Posterior vena cava (tissue), 2 donors: ENCODE measurements at places on chromosomes 3 and 15.
A peak's percentile ranks its signal among the peaks of the same experiment; 100 is the strongest.

DNA sequence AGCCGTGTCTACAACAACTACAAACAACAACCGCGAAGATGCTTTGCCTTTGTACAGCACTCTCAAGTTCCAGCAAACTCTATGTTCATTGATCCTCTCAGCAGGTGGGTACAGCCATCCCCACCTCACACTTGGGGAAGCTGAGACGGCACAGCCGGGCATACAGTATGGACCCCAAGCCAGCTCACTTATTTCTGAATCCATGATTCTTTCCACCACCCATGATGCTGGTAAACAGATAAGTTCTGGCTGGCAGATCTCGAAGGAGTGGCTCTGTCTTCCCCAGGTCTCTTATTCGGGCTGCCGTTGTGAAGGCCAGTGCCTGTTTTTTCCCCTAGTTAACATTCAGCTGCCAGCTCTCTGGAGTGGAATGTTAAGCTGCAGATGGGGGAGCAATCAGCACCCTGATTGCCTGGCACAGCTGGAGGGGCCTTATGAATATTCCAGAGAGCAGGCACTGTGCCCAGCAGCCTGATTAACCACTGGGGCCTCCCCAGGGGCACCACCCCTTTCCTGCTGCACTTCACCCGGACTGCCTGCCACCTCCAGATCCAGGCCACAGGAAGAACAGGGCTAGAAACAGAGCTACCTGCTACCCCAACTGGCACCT is 73.2 kb downstream of the CORO2B start:
- peak; percentile 40 for DNase-seq

- no peak for DNase-seq
Observed at GRCh38 chr3:160226026-160226907, 1.0 kb downstream of the C3orf80 start.

DNA sequence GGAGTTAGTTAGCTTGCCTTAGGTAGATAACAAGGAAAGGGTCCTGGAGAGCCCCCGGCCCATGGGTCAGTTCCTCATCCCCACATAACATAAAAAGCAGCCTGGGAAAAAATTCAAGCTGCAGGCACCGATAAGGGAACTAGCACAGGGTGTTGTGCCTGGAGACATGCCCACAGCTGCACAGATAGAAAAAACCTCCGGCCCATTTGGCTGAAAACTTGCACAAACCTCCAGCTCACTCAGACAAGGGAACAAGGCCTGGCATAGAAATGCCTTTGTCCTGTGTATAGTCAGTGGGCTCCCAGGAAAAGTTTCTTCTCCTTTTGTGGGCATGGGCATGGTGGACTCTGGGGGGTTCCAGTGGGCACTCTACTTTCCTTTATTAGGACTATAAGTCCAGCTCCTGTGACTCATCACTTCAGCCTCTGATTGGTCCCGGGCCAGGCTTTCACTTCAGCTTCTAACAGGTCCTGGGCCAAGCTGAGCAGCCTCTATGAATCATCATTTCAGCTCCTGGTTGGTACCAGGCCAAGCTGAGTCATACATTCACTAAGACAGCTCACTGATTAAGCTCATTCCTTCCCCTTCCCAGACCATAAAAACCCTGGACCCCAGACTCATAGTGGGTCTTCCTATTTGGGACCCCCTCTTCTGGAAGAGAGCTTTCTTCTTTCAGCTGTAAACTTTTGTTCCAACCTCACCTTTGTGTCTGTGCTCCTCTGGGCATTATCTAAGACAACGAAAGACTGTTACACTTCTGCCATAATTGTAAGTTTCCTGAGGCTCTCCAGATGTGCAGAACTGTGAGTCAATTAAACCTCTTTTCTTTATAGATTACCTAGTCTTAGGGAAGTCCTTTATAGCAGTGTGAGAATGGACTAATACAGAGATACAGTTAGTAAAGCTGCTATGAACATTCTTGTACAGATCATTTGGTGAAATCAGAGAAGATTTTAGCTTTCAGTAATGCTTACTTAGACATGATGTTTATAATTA is 348.0 kb upstream of the DPPA4 start:
- DNase-seq, result peak; percentile 92

DNA sequence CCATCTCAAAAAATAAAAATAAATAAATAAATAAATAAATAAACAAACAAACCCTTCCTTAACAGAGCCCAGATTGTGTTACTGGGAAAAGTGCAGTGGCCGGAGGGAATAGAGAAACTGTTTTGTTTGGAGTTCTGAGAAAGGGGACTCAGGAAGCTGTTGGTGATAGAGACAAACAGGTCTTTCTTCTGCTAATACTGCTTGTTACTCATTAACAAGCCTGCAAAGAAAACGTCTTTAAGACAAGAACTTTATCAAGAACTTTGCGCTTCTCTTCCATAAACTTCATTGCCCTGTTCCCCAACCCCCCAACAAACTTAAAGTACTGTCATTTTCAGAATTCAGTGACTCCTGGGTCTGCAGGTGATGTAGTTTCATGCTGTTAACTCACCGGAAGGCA is 68.8 kb upstream of the GSK3B start:
- DNase-seq, result no peak

DNA sequence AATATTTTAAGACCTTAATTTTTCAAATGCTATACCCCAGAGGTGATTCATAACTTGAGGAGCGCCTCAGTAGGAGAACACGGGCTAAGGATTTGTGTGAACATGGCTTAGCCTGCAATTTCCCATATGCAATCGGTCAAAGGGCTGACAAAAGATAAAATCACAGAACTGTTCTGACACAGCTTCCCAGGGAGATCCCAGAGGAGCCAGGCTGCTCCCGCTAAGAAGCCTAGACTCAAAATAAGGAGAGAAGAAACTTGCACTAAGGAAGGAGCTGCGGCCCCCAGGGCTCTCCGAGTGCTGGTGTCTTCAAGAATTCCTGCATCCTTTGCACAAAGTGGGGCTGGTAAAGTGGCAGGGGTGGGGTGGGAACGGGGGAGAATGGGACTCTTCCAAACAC is 106.3 kb upstream of the DLG1 start:
- DNase-seq, result peak; percentile 20

DNA sequence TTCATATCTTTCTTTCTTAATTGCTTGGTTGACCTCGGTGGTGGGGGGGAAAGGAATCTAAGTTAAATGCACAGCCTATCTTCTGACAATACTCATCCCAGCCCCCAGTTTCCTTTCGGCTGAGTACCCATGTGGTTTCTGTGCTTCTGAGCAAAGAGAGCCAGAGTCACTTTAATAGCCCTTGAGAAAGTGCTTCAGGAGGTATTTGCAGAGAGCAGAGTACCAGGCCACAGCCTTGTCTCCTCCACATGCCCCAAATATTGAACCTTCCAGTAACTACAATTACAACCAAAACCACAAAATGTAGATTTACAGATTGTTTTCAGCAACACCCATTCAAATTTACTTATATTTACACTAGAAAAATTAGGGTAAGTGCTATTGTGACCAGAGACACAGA is 647.4 kb downstream of the NR2F2 start:
- no peak for DNase-seq

DNA sequence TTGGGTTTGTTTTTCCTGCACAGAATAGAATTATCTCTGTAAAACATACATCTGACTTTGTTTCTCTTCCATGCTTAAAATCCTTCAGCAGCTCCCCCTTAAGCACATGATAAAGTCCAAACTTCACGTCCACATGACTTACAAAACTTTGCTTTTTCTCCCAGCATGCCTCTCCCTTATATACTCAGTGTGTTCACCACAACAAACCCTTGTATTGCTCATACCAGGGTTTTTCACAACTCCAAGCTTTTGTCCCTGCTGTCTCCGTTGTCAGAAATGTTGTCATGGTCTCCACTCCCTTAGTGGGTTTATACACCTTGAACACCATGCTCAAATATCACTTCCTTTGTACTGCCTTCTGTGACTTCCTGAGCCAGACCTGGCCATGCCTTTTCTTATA is 91.1 kb upstream of the MITF start:
- no peak for DNase-seq

GRCh38 chr3:123409443-123410148 is 39.3 kb downstream of the ADCY5 start:
- DNase-seq, result no peak

- DNase-seq, result peak; percentile 55
Observed at GRCh38 chr15:74336061-74337005, 31.1 kb downstream of the CYP11A1 start.

DNA sequence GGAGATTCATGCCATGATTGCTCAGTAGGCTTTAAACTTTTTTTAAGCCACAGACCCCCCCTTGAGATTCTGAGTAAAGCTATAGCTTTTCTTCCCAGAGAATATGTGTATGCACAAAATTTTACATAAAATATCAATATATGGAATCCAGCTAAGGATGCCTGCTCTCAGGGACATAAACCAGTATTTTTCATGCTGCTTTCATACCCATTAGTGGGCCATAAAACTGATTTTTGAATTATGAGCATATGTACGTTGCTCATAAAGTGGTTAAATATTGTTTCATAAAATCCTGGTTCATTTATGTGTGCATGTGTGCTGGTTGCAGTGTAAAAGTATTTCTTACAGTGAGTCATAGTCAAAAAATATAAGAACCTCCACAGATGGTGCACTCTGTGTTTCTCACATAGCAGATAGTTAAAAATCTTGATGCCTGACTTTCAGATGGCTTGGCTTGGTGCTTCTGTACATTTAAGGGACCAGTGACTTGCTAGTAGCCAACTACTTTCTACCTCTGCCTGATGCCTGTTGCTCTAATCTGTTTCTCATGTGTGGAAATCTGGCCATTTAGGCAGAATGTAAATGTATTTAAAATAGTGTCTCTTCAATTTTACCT is 71.9 kb downstream of the ARHGEF26 start:
- DNase-seq, result no peak

- no peak for DNase-seq
Observed at GRCh38 chr15:79209116-79209515, 73.4 kb upstream of the ANKRD34C start.

DNA sequence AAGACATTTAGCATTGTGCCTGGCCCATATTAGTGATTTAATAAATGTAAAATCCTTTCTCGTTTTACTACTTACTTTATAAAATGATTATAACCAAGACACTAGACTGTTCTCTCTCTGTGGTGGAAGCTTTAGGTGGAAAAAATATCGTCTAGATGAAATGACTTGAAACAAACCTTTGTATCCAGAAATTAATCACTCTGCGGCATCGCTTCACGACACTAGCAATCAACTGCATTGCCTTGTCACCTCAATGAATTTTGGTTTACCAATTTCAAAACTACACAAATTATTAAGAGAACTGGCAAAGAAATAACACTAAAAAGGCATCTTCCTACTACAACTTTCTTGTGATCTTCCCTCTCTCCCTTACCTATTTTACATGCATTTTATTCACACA is 627.2 kb upstream of the ROBO1 start:
- no peak for DNase-seq

- no peak for DNase-seq
Observed at GRCh38 chr15:81315452-81316175, 8.3 kb downstream of the STARD5 start.

GRCh38 chr3:46926039-46926438 is 48.5 kb downstream of the PTH1R start:
- DNase-seq, result peak; percentile 78

DNA sequence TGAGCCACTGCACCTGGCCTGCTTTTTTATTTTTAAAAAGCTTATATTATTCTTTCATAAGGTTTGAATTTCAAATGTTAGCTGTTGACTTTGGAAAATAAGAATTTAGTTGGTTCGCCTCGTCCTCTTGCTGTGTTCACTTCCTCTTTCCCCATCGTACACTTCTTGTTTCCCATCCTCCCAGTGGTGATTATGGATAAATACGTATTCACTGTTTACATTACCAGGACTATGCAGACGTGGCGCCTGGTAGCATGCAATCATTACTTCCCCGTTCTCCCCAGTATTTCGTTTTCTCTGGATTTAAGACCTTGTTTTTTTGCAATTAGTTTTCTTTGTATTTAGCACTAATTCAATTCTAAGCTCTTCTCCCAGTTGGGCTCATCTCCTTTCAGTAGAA is 70.1 kb downstream of the LMLN start:
- no peak for DNase-seq

- no peak for DNase-seq
Observed at GRCh38 chr3:86037916-86038315, 953.0 kb downstream of the VGLL3 start.

DNA sequence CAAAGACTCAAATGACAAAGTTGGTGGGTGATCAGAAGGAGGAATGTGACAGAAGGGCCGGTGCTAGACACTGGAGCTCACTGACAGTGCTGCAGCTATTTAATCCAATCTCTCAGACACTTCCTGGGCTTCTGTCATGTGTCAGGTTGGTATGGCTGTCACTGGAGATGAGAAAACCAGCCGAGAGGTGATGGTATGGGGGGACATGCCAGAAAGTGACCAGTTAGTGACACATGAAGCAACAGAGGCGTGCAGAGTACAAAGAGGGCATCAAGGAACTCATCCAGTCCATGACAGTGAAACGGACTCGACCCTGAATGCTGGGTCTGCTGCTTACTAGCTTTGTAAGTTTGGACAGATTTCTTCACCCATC is 219.5 kb downstream of the CADPS start:
- DNase-seq, result no peak

DNA sequence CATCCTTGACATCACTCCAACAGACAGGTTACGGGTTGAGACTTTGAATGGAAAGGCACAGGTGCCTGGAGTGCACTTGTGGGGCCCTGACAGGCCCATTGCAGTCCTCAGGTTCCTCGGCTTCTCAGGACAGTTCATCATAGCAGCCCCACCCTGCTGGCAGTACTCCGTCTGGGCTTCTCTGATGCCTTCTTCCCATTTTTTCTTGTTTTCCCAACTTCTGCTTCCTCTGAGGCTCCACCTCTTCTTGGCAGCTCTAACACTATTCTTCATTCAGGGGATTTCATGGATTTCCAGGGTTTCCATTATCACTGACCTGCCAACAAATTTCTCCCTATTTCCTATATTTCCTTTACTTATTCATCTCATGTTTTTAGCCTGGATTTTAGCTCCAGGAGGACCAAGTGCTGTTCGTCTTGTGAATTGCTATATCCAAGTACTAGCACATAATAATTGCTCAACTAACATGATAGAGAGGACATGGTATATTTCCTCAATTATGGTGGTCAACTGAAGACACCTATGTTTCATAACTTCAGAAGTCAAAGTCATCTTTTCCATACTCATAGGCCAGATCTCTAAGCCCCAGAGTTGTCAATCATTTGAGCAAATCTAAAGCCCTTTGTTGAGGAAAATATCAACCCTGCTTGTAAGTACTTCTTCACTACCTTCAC is 16.2 kb downstream of the NCEH1 start:
- DNase-seq, result no peak

DNA sequence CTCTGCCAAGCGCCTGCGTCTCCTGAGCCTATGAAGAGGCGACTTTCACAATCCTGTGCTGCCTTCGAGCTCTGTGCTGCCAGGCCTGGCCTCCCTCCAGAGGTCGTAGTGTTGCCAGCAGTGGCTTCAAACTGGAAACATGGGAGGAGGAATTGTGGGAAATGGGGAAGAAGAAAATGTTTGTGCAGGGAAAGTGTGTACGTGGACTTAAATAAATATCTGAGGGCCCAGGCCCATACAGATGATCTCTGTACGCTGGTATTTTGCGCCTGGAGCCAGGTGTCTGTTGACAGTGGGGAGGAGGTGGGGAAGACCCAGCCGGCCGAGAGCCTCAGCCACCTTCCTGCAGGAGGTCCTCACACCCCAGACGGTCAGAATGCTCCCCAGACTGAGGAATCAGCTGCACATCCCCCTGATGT is 44.6 kb downstream of the ZBTB38 start:
- DNase-seq, result peak; percentile 97

- no peak for DNase-seq
Observed at GRCh38 chr3:188433521-188434150, 279.7 kb downstream of the LPP start.
